KBM-7 (cell line): ENCODE measurements at places on chromosomes 11 and 22.

DNA sequence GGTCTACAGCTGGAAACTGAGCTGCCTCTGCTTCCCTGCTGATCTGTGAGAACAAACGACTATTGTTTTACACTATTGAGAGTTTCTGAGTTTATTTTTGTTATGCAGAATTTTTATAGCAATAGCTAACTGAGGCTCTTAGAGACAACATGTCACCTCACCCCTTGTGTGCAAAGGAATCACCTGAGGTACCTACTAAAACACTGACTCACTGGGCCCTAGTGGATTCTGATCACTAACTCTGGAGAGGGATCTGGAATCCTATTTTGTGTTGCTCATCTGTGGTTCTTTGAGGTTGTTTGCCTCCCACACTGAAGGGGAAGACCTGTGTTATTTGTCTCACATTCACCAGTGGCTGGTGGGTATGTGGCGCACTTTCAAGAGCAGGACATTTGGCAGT, 13.4 kb upstream of the B3GAT1 start:
- no peak for DNase-seq

DNA sequence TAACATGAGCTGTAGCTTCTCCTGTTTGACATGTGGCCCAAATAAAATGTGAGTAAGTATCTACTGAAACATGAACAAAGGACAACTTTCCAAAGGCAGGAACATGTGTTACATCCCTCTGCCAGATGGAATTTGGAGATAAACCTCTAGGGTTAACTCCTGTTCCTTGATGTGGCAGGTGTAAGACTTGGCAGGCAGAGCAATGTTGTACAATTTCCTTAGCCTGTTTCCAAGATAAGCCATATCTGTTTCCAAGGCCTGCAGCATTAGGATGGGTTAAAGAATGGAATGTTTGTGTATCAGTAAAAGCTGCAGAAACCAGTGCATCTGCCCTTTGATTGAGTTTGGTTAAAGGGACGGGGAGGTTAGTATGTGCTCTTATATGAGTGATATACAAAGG, 8.8 kb upstream of the DNAJB13 start:
- no peak for DNase-seq

DNA sequence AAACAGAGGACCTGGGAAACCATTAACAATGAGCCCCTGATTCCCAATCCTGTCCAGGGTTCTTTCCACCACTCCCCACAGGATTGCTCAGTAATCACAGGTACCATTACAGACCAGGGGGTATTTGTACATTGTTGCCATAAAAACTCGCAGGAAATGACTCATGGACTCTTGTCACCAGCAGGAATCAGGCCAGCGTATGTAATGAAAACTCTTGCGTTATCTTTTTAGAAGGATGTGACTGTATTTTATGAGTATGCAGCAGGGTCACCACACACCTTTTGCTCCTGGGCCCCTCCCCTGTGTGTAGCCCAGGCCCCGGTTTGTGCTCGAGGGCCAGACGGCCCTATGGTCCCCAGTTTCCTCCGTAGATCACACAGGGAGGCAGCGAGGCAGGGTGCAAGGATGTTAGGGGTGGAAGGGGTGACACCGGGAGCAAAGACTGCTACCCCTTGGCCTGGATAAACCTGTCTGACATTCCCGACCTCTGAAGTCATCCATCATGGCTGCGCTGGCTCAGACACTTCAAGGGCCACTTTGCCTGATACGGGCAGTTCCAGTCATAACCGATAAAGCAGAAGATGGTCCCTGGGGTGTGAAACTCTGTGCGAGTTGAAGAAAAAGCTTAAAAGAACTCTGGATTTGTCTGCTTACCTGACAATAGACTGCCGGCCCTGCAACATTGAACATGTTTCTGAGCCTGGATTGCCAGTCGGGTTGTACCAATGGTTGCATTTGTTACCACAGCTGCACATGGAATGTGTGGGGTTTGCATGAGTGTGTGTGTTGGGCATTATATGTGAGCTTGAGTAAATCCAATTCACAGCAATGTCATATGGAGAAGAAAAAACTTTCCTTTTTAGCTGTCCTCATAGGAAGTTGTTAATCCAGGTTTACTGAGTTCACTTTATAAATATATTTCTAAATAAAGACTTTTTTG, 56.9 kb downstream of the MICAL2 start:
- peak; percentile 33 for DNase-seq

DNA sequence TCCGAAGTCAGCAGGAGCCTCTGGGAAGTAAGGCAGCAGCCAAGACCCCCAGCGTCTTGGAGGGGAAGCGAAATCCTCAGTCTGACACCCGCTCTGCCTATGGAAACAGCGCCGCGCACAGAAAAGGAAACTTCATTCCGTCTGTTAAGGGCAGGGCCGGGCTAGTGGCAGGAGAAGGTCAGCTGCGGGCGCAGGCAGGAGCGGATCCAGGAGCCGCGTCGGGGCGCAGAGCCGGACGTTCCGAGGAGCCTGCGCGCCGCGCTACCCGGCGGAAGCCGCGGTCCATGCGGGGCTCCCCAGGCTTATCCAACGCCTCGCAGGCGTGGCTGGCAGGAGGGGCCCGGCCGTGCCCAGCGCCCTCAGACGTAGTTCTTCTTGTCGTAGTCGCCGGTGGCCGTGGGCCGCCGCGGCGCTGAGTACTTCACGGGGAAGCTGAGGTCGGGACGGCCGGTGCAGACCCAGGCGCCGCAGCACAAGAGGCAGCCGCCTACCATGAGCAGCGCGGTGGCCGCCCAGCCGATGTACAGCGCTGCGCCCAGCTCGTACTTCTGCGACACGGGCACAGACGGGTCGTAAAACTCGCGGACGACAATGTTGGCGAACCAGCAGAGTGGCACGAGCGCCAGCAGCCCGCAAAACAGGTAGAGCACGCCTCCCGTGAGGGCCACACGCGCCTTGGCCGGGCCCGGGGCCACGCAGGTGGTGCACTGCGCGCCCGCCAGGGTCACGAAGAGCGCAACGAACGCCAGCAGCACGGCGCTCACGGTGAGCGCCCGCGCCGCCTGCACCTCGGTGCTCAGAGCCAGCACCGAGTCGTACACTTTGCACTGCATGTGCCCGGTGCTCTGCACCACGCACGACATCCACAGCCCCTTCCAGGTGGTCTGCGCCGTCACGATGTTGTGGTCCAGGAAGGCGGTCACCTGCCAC, 705 bp downstream of the CLDN5 start:
- DNase-seq = no peak

- DNase-seq = no peak
Measured at GRCh38 chr11:3154001-3154599, 11.0 kb downstream of the OSBPL5 start.

- peak; percentile 93 for DNase-seq
Measured at GRCh38 chr11:66386171-66387069, 14.9 kb upstream of the SLC29A2 start.
